Astrocyte of the spinal cord (primary cell): ENCODE measurements at places on chromosomes 16 and 17.

DNA sequence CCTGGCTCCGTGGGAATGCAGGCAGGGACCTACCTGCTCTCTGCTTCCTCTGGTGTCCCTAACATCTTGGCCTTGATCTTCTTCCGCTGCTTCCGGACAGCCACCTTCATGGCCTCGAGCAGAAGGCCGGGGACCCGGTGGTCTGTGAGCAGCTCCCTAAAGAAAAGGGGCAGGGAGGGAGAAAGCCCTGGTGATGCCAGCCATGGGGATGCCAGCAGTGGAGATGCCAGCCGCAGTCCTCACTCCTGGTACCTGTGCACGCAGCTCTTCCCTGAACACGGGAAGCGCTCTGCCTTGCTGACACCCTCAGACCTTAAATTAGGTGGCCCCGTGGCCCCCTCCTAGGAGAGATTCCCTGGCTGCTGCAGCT is 1.9 kb downstream of the RILP start:
- DNase-seq, result no peak

- no peak for DNase-seq
Observed at GRCh38 chr16:29011112-29011511, 26.3 kb downstream of the LAT start.

DNA sequence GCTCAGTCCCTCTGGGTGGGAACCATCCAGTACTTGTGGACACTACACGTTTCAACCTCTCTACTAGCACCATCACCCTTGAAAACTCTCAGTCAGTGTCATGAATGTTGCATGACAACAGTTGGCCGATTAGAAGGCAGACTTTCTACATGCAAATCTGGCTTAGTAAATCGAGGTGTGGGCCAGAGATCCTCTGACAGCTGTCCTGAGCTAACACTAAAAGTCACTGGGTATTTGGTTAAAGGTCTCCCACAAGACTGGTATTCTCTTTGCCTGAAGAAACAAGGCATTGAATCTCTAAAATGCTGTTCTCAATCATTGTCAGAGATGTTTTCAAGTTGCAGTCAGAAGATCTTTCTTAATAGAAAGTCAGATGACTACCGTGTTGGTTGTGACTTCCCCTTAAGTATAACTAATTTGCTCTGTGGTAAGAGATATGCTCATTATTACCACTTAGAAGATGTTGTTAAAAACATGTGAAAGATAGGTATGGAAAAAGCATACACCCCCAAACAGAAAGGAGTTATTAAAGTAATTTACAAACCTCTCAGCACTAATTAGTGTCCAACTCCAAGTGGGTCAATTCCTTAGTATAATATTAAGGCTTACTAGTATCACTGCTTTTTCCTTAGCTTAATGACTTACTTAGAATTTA is 62.3 kb downstream of the WNT3 start:
- DNase-seq, result no peak

DNA sequence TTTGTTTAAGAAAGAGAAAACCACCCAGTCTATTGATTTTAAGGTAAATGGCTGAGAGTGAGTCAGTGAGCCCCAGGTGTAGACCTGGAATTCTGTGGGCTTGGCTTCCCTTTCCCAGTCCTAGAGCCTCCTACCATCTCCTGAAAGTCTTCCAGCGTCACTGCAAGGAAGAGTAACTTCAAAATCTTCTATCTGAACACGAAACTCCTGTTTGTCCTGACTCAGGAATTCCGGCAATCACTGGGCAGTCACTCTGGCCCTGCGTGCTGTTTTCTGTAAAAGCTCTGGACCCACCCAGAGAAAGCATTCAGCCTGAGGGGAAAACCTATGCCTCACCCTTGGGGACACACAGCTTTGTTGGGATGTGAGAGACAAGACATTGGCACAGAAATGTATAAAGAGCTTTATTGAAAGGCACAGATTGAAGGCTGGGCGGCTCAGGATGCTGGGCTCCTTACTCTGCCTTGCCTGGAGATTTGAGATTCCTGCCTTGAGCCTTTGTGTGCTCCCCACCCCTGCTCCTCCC is 15.9 kb downstream of the MINK1 start:
- DNase-seq, result no peak

GRCh38 chr16:23905027-23905426 is 69.2 kb downstream of the PRKCB start:
- peak; percentile 26 for DNase-seq

- DNase-seq, result no peak
Observed at GRCh38 chr16:2244301-2244700, 7.1 kb downstream of the ECI1 start.

- DNase-seq, result no peak
Observed at GRCh38 chr16:30095166-30096078, 591 bp downstream of the YPEL3 start.

GRCh38 chr16:27966756-27967155 is 96.8 kb downstream of the GSG1L start:
- no peak for DNase-seq

DNA sequence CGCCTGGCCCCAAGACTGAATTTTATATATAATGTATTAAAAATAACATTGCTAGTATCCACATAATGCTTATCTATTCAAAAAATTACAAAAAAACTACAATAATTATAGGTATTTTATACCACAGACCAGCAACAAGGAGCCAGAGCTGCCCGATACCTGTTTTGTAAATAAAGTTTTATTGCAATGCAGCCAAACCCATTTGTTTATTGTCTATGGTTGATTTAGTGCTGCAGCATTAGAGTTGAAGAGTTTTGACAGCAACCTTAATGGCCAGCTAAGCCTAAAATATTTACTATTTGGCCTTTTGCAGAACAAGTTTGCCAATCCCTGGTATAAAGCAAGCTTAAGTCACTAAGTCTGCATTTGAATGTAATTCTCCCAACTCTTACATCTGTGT is 5.6 kb downstream of the MEIOC start:
- DNase-seq, result no peak

GRCh38 chr16:86398622-86399021 is 111.7 kb upstream of the FOXF1 start:
- peak; percentile 22 for DNase-seq

DNA sequence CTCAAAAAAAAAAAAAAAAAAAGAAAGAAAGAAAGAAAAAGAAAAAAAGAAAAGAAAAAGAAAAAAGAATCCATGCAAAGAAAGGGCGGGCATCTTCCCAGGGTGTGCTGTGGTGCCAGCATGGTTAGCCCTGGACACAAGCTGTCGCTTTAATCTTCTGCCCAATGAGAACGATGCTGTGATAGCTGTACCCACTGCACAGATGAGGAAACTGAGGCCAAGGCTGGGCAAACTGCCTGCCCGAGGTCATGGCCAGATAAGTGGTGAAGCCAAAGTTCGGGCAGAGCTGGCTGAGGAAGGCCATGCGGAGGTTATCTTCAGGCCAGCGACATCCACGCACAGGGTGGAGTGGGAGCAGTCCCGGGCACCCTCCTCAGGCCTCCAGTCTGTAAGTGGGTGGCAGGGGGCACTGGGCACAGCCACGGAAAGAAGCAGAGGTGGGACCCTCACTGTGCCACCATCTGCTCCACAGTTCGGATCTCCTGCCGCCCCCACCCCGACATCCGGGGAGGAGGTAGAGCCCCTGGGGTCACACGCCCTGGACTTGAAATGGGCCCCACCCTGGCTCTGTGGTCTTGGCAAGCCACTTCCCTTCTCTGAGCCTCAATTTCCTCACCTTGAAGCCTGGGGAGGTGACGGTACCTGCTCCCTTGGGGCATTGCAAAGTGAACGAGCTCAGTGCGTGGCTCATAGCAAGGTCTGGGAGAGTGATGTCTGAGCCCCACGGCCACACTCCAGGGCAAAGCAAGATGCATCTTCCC is 6.5 kb downstream of the FBXL16 start:
- DNase-seq, result no peak

DNA sequence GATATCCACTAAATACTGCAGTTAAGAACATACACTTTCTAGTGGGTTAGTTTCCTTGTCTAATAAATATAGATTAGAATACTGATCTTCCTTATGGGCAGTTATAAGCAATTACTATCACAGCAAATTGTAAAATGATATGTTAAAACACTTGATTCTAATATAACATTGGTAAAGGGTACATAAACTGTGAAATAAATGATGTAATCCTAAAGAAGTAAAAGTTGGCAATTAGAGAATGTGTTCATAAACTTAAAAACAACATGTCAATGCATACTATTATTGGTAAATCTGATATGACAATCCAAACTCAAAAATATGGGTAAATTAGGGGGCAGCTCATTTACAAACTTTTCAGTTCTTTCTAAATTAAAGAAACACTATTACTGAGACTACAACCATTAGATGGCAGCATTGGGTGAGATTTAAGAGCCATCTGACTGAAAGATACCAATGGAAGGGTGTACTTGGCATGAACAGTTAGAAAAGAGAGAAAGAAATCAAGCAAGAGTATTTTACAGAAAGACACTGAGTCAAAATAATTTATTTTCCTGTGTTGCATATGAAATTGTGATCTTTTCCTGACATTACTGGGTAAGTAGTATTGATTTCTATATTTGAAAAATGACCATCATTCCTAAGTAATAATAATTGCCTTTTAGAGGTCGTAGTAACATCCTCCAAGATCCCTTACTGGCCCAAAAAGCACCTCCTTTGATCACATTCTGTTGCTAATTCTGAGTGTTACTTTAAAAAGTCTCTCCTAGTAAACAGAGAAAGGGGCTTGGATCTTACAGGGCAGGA is 119.6 kb downstream of the SPAG9 start:
- DNase-seq, result peak; percentile 82

DNA sequence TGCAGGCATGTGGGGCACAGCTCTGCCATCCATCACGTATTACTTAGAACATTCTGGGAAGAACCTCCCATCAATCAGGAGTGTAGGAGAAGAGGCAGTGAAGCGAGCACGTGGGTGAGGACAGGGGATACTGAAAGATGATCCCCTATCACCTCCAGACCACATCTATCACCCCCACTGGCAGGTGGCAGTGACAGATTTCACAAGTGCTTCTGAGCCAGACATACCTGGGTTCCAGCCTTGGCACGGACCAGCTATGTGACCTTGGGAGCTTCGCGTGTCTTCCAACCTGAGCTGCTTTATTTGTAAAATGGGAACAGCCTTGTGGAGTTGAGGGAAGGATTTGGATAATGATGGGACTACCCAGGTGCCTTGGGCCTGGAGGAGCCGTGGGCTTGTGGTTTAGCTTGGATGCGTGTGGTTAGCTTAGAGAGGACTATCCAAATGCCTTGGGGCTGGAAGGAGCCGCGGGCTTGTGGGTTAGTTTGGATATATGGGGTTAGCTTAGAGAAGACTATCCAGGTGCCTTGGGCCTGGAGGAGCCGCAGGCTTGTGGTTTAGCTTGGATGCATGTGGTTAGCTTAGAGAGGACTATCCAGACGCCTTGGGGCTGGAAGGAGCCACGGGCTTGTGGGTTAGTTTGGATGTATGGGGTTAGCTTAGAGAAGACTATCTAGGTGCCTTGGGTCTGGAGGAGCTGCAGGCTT is 206.4 kb downstream of the ENGASE start:
- no peak for DNase-seq

DNA sequence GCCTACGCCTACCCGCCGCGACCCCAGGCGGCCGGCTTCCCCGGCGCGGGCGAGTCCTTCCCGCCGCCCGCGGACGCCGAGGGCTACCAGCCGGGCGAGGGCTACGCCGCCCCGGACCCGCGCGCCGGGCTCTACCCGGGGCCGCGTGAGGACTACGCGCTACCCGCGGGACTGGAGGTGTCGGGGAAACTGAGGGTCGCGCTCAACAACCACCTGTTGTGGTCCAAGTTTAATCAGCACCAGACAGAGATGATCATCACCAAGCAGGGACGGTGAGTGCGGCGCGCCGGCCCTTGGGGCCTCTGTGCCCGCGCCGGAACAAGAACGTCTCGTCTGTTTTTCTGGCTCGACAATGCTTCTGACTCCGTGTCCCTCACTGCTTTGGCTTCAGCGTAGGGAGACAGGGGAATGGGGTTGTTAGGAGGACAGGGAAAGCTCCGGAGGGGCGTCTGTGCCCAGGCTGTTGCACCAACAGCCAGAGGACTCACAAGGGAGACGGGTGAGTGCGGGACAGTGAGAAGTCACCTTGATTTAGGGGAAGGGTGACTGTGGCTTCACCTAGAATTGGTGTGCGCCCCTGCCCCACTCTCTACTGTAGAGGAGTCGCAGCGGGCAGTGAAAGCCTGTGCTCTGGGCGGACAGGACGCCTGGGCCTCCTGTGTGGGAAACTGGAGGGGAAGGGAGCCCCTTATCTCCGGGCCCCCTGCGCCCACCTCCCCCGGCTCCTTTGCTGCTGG is 806 bp downstream of the TBX21 start:
- no peak for DNase-seq

GRCh38 chr17:15456972-15457722 is 10.3 kb downstream of the CDRT4 start:
- DNase-seq, result peak; percentile 90

DNA sequence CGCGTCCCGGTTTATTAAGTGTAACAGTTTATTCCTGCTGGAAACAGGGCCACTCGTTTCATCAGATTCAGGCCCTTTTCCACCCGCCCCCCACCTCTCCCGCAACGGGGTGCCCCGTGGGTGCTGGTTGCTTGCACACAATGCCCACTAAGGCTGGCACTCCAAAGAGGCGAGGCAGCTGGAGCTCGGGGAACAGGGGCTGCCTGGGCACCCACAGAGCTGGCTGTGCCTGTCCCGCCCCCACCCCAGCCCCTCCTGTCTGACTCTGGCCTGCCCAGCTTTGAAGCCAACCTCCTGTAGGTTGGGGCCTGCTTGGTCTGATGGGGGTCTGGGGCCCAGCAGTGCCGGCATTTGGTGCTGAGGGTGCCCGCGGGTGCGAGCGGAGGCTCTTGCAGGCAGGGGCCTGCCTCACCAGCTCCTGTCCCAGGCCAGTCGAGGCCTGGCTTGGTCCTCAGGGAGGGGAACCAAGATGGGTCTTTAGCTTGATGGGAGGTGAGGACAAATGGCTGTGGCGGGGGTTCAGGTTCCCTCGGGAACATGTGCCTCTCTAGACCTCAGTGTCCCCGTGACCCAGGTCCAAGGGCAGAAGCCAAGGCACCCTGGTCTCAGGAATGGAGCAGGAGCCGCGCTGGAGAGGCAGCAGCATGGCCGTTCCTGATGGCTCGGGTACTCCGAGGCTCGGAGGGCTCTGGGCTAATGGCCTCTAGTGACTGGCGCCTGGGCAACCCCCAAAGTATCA is 20.1 kb downstream of the MYBBP1A start:
- DNase-seq, result no peak

DNA sequence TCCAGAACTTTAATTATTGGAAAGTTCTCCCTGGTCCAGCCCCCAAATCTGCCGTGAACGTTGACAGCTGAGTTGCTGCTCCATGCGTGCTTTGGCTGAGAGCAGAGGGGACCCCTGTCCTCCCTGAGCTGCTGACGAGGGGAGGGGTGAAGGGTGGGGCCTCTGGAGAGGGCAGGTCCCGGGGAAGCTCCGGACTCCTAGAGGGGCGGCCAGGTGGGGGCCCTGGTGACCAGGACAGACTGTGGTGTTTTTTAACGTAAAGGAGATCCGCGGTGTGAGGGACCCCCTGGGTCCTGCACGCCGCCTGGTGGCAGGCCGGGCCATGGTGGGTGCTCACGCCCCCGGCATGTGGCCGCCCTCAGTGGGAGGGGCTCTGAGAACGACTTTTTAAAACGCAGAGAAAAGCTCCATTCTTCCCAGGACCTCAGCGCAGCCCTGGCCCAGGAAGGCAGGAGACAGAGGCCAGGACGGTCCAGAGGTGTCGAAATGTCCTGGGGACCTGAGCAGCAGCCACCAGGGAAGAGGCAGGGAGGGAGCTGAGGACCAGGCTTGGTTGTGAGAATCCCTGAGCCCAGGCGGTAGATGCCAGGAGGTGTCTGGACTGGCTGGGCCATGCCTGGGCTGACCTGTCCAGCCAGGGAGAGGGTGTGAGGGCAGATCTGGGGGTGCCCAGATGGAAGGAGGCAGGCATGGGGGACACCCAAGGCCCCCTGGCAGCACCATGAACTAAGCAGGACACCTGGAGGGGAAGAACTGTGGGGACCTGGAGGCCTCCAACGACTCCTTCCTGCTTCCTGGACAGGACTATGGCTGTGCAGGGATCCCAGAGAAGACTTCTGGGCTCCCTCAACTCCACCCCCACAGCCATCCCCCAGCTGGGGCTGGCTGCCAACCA is at the start of gene MC1R:
Gene MC1R (plus strand): TSS at position 410 of the 895 bp plus-strand sequence. CDS start 397 bp downstream, at position 807.
- peak; percentile 57 for DNase-seq
